Hepatocyte (in vitro differentiated cells): ENCODE measurements at places on chromosomes 13 and 19.

DNA sequence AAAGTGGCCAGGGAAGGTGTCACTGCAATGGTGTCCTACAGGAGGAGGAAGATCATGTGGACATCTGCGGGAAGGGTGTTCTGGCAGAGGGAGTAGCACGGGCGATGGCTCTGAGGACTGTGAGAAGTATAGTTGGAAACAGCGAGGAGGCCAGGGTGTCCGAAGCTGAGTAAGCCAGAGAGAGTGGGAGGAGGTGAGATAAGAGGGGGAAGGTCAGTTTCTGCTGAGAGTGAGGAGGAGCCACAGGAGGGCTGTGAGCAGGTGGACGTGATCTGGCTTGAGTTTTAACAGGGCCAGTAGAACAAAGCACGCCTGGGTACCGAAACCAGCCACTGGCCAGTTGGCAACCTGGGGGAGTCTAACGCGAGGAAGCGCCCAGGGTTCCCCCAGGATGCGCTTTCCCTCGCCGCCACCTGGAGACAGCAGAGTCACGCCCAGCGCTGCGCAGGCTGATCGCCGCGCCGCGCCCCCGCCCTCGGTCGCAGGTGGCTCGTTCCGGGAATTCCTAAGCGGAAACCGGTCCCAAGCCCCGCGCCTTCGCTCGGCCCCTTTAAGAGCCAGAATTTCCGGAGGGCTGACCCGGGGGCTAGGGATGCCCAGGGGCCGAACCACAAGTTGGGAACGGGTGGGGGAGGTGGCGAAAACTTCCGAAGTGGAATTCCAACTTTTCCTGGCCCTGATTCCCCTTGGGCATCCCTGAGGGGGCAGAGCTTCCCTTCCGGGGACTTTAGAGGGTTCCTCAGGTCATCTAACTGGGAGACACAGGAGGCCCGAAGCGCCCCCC lies 1.1 kb upstream of the LSR start:
- DNase-seq: peak; percentile 94

DNA sequence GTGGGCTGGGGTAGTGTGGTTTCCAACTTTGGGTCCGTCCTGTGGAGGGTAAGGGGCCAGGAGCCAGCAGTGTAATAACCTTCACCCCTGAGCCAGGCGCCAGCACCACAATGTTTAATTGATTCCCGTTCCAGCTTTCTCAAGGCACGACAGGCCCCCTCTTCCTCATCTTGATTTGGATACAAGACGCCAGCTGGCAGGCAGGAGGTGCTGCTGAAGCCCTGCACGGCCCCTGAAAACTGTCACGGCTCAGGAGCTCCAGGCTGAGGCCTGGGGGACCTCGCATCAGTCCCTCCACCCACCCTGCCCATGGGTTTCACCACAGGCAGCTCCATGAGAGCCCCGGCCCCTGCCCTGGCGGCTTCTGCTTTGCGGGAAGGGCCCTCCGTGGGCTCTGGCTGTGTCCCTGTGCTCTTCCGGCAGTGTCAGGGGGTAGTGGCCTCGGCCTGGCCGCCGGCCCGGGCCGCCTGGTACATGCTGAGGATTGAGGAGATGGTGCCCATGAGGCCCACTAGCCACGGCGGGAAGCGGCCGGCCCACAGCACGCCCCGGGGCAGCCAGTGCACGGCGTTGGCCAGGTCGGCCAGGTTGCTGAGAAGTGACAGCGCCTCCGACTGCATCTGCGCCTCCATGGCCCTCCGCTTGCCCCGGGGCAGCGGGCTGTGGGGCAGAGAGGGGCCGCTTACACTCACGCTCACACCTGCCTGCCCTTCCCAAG lies 11.9 kb downstream of the PEX11G start:
- no peak for DNase-seq

DNA sequence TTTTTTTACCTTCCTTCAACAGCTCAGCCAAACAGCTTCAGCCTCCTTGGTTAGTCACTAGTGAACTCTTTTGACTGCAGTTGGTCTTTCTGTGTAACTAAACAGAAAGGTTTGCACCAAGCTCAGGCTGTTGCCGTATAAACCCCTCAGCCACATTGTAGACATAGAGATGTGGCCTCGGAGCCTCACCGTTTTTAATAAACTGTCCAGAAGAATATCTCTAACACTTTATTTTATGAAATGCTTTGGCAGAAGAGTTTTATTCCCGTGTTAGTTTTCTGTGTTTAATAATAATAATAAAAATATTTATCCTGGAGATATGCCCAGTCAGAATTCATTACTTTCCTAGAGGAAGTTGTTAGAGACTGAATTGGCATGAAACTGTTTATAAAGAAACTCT lies 171.7 kb upstream of the MAB21L1 start:
- DNase-seq: no peak

- no peak for DNase-seq
Measured at GRCh38 chr13:26041444-26041843, 10.4 kb downstream of the SHISA2 start.

DNA sequence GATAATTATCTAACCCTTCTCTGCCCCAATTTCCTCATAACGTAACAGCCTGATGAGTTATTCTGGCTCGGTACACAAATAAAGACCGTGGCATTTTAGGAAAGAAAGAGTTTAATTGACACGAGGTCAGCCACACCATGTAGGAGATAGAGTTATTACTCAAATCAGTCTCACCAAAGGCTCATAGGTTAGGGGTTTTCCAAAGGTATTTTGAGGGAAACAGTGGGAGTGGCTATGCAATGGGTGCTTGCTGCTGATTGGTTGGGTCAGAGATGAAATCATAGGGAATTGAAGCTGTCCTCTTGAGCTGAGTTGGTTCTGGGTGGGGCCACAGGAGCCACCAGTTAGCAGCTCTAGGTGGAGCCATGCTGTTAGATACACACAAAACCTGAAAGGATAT lies 137.5 kb downstream of the FREM2 start:
- no peak for DNase-seq
